ENCODE measurements at places on chromosomes 12 and 14.

GRCh38 chr12:66428261-66428660, 126.0 kb downstream of the HELB start:
- no peak for DNase-seq

- DNase-seq: no peak
Observed at GRCh38 chr12:126757326-126757725, 1509.6 kb upstream of the TMEM132C start.

- no peak for DNase-seq
Observed at GRCh38 chr12:115630136-115630535, 647.4 kb downstream of the MED13L start.

DNA sequence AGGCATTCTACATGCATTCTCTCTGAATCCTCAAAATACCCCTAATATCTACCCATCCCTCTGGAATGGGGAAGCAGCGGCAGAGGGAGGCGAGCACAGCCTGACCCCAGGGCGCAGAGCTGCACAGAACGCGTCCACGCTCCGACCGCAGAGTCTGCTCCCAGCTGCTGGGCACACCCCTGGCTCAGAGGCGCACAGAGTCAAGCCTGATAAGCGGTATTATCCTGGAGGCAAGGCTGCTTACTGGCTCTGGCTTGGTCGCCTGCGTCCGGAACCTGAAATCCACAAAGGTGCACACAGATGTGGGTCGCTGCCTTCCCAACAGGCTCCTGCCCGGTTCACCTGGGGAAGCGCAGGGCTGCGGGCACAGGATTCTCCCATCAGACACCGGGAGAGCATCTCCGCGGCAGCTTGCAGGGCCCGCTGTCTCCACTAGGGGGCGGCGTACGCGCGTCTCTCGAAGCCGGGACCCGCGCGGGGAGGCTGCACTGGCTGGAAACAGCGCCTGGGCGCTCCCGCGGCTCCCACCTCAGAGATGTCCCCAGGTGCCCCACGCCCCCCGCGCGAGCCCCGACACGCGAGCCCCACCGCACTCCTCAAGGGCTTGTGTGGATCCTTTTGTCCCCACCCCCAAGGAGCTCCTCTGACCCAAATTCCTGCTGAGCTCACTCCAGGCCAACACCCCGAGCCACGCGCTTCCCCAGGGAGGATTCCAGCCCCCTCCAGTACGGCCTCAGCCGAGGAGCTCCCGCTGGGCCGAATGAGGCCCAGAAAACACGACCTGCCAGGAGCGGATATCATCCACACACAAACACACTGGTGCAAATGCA, 120.1 kb upstream of the FZD10 start:
- DNase-seq: no peak

DNA sequence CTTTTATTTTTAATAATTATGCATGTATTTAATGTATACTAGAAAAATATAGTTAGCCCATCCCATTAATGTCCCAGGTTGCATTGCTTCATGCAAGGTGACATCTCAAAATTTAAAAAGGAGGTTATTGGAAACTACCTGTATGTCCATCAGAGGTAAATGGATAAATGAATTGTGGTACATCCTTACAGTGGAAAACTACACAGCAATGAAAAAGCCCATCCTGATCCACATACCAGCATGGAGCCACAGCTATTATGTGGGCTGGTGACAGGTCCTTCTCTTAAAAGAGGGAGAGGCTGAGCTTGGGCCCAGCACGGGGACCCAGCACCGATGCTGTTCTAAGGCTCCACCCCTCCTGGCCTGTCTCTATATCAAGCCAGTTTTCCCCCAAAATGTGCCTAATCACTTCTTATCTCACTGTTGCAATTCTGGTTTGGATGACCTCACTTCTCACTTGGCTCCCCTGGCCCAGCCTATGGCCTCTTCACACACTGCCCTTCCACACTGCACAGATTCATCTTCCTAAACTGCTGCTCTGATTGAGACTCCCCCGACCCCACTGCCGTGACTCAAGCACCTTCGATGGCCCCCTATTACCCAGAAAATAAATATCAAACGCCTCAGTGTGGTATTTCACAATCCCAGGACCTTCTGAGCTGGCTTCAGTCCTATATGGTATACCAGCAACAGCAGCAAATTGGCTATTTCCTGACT, 97.1 kb upstream of the NCOR2 start:
- no peak for DNase-seq

- no peak for DNase-seq
Observed at GRCh38 chr12:123401753-123402683, 18.1 kb downstream of the KMT5A start.

DNA sequence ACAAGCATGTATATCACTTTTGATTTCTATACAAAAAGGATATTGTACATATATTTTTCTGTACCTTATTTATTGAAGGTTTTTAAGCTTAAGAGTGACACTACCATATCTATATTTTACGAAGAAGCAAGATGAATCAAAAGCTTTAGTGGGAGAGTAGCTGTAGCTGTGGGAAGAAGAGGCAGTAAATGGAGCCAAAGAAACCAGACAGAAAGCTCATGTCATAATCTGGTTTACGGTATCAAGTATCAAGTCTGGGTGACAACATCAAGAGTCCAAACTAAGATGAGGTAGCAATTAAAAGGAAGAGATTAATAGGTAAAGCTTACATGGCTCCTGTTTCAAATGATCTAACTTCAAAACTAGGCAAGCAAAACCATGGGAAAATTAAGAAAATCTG, 54.8 kb downstream of the CEP83 start:
- no peak for DNase-seq

GRCh38 chr12:71400481-71400880, 39.1 kb upstream of the LGR5 start:
- no peak for DNase-seq

- DNase-seq: no peak
Observed at GRCh38 chr14:50036211-50036610, 80.2 kb downstream of the VCPKMT start.

- no peak for DNase-seq
Observed at GRCh38 chr14:105260959-105261358, 12.6 kb downstream of the BTBD6 start.

GRCh38 chr12:15603474-15604085, 185.6 kb downstream of the EPS8 start:
- no peak for DNase-seq

DNA sequence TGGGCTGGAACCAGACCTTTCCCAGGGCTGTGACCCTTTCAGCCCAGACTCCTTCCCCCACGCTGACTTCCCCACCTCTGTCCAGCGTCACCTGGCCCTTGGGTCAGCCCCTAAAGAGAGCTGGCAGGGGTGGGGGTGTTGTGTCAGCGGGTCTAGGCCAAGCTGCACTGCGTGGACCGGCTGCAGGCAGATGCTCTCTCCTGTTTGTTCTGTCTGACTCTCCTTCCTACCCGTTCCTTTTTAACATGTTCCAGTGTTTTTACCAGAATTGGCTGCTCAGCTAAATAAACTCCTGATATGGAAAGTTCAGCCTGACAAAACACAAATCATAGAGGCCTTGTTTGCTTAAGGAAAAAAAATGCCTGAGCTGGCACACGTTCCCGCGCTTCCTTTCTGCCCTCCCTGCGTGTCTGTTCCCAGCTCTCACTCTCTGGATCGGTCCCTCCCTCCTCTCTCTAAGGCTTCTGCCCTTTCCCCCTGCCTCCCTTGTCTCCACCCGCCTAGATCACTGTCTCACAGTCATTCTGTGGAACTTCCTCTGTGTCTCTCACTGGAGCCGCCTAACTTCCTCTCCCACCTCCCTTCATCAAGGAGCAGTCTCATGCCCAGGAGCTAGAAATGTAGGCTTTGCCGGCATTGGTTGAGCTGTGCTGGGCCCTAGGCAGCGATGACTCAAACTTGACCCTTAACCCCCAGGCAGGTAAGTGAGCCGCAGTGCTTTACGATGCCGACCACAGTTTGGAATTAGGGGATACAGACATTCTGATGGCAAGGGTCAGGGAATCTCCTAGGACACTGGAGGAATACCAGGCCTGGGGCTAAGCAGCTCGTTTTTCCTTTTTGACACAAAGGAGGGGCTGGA, 15.5 kb upstream of the MLXIP start:
- no peak for DNase-seq

GRCh38 chr12:121560392-121561008, 20.3 kb downstream of the KDM2B start:
- DNase-seq: no peak

- no peak for DNase-seq
Observed at GRCh38 chr12:45131506-45131905, 80.6 kb upstream of the DBX2 start.

- no peak for DNase-seq
Observed at GRCh38 chr12:19299765-19300164, 139.5 kb upstream of the AEBP2 start.

DNA sequence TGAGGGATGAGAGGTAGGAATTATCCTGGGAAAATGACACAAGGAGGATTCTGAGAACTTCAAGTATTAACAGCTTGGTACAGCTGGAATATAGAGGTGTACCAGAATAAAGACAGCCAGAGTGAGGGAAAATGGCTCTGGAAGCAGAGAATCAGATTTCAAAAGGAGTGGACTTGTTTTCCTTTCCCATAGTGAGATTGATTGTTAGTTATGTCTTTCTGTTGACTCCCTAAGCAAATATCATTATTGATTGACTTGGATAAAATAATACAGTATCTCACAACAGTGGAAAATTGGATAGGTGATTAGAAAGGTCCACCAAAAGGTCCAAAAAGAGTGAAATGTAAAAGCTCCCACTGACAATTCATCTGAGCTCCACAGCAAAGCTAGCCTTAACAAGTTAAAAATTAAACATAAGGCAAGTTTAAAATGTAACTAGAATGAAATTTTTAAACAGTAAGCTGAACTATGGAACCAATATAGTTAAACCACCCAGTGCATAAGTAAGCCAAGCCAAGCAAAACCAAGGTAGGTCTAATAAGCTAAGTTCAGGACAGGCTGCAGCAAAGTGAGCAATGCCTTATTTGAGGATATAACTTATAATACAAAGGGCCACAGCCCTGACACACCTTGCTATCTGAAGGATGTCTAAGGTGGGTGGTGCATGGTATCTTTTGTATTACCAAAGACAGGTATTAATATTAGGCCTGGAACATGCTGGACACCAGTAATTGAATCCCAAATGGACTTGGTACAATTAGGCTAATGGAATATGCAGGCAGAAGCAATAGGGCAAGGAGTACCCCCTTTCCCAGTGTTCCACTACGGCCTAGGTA, 21.8 kb downstream of the ENTPD5 start:
- DNase-seq: no peak

GRCh38 chr12:71162832-71163763, 5.3 kb upstream of the TSPAN8 start:
- no peak for DNase-seq

DNA sequence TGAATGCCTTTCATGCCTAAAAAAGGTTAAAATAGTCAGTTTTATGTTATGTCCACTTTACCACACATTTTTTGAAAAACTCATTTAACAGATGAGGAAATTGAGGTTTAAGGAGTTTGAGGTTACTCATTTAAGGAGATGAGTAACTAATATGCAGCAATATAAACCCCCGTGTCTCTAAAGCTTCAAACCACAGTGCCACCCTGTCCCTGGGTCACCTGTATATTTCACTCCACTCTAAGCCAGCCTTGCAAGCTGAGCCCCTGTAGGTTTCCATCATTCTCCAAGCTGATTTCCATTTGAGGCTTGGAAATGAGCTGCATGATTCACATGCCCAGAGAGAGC, 64.4 kb downstream of the NUAK1 start:
- no peak for DNase-seq

- DNase-seq: no peak
Observed at GRCh38 chr12:1844661-1845409, 24.5 kb downstream of the LRTM2 start.

DNA sequence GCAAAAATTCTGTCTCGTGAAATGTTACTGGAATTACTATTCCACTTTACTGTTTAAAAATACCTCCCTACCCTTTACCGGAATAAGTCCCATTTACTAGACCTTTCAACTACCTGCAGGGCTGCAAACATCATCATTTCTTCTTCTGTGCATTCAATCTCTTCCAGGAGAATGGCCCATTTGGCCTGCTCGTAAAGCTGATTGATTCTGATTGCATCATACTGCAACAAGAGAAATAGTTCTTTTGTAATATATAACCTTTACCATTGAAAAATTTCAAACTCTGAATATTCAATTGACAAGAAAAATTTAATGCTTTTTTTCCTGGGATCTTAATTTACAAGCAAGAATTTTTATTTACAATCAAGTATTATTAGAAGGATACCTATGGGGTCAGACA, 72.4 kb downstream of the FERMT2 start:
- DNase-seq: no peak

DNA sequence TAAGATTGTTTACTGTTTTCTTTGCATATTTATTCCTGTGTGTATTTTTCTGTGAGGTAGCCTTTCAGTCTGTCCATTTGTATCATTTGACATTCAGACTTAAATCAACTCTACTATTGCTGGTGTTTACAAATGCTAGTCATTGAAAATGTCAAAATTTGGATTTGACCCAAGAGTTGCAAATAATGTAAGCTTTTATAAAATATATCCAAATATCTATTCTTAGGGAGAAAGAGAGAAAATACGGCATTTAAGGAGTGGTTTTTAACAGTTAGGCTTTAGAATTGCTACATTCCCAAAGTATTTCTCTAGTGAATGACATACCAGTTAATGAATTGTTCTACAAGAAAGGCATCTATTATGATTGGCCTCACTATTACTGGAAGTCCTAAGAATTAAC, 37.9 kb downstream of the FRS2 start:
- DNase-seq: no peak

DNA sequence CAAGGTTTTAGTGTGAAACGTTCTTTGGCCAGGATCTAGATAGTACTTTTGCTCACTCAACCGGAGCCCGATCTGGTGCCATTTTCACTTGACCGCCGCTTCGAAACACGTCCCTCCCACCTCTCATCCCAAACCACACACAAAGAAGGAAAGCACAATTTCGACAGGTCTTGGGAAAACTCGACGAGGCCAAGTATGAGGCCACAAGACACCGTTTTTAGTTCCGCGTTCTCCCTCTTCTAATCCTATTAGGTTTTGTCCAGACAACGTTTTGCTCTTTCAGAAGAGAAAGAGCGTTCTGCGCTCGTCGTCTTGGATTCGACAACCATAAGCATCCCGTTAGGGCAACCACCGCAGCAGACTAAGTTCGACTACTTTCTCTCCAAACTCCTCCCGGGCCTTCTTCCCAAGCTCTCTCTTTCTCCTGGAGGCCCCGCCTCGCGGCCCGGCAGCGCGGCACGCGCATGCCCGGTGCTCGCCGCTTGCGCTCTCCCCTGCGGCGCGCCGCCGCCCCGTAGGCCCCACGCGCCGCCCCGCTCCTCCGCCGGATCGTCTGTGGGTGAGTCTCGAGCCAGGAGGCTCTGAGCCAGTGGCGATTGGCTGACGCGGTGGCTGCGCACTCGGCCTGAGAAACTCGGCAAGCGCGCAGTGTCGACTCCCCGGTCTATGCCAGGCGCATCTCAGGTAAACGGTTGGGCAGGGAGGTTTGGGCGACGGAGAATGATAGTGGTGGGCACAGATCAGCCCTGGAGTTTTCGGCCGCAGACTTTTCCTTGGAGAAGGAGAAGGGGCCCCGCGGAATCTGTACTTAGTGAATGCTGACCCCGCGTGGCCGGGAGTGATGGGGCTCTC, at the start of gene MIPOL1:
Gene MIPOL1 (plus strand): TSS at position 517 of the 852 bp plus-strand sequence. CDS start 49,952 bp downstream, outside the sequence.
- no peak for DNase-seq

DNA sequence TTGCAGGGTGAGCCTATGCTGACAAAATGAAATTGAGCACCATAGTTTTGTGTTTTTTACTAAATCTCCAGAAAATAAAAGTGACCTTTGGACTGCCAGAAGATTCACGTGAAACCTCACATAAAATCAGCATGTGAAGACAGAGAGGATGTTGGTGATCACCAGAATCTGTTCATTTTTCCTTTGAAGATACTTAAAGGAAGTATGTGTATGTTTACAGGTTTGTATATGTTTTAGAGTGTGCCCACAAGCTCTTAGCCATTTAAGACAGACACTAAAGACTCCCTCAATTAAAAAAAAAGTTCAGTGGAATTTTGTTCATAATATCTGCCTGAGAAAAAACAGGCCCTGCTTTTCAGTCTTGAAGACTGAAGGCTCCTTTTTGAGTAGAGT, 25.9 kb downstream of the DDX47 start:
- no peak for DNase-seq
